ENCODE measurements at places on chromosomes 13 and 19.
A peak's percentile ranks its signal among the peaks of the same experiment; 100 is the strongest.

DNA sequence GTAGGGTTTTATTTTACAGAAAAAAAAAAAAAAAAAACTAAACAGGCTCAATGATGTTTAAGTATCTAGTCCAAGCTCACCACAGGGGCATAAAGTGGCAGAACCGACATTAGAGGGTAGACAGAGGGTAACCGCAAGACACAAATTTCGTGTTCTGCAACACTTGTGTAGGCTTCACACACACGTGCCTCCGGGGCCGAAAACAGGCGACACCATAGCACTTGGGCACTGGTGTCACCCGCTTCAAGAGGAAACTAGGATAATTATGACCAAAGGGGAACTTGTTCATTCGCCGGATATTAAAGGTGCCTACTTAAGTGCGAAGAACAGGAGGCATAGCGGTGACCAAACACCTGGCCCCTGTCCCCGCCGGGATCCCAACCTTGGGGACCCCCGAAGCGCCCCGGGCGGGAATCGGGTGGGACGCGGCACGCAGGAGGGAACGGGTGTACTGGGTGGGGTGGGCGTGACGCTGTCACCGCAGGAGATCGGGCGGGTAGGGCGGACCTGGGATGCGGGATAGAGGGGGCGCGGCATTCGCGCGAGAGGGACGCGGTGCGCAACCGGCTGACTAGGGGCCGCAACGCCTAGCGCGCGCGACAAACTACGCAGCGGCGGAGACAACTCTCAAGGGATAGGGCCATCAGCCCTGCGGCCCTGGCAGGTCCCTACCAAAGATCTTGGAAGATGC, 558 bp downstream of the MZT1 start:
- peak; percentile 27 for DNase-seq

DNA sequence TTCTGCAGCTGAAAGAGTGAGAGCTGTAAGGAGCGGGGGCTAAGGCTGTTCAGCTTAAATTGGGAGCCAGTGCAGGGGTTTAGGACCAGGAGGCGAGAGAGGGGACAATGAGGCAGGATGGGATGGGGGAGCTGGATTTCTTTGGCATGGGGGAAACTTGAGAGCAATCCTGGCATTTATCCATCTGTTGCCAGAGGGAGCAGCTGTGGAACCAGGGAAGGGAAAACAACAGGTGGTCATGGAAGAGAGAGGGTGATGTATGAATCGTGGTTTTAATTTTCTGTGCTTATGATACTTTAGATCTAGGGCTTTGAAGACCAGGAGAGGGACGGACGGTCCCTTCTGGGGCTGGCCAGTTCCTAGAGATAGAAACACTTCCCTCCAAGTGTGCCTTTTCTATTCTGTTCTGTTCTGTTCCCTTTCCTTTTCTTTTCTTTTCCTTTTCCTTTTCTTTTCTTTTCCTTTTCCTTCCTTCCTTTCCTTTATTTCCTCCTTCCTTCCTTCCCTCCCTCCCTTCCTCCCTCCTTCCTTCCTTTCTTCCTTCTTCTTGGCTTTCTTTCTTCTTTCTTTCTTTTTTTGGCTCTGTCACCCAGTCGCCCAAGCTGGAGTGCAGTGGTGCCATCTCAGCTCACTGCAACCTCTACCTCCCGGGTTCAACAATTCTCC, 16.0 kb upstream of the CCL25 start:
- no peak for DNase-seq

DNA sequence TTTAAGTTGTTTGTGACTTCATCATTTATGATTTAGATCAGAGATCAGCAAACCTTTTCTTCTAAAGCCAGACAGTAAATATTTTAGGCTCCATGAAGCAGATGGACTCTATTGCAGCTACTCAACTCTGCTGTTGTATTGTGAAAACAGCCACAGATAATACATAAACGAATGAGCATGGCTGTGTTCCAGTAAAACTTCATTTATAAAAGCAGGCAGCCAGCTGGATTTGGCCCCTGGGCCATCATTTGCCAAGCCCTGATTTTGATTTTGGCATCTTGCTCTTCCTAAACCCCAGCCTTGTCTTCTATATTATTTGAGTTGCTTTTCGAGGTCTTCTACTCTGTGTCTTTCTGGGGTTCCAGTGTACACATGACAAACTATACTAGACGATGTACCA, 41.3 kb downstream of the RNASEH2B start:
- no peak for DNase-seq

DNA sequence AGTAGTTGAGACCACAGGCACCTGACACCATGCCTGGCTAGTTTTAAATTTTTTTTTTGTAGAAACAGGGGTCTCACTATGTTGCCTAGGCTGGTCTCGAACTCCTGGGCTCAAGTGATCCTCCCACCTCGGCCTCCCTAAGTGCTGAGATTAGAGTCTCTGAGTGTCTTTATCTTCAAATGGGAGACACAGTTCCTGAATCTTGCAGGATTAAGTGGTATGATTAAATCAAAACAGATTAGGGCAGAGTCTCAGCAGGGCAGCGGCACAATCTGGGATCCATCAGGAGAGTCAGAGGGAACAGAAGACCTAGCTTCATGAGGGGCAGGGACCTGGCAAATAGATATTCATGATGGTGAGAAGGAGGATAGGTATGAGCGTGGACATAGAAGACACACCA, 953 bp downstream of the RLN3 start:
- DNase-seq = no peak

DNA sequence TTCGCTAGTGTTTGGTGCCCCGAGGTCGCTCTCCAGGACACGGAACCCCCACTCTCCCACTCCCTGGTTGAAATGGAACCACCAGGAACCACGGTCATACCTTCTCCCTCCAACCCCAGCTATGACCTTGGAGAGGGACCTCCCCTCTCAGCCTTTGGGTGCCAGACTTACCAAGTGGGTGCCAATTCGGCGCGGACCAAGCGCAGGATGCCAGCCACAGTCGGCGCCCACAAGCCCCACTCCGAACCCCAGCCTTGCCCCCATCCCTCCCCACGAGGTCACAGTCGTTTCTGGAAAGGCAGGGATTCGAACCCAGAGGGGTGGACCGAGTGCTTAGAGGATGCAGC, 910 bp downstream of the PDE4C start:
- DNase-seq = no peak

DNA sequence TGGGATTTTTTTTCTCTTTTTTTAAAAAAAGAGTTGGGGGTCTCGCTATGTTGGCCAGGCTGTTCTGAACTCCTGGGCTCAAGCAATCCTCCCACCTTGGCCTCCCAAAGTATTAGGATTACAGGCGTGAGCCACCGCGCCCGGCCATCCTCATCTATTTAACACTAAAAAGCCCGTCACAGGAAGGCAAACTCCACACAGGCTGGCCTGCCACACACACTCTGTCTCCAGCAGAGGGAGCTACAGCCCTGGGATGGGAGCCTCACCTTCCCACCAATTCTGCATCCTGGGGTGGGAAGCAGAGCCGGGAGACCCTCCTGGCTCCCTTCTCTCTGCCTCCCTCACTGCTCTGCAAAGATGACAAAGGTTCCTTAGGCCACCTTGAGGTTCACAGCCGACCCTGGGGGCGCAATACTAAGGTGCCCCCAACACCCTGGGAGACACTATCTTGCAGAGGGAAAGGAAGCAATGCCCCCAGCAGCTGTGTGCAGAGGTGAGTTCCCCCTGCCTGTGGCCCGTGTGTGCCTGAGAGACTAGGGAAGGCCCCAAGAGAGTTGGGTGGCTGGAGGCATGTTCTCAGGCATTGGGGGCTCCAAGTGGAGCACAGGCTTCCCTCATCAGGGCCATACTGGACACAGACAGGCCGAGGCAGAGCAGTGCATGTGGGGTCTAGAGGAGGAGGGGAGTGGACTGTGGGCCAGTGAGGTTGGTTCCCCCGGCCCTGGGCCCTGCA, 27.4 kb upstream of the TIMM44 start:
- no peak for DNase-seq

DNA sequence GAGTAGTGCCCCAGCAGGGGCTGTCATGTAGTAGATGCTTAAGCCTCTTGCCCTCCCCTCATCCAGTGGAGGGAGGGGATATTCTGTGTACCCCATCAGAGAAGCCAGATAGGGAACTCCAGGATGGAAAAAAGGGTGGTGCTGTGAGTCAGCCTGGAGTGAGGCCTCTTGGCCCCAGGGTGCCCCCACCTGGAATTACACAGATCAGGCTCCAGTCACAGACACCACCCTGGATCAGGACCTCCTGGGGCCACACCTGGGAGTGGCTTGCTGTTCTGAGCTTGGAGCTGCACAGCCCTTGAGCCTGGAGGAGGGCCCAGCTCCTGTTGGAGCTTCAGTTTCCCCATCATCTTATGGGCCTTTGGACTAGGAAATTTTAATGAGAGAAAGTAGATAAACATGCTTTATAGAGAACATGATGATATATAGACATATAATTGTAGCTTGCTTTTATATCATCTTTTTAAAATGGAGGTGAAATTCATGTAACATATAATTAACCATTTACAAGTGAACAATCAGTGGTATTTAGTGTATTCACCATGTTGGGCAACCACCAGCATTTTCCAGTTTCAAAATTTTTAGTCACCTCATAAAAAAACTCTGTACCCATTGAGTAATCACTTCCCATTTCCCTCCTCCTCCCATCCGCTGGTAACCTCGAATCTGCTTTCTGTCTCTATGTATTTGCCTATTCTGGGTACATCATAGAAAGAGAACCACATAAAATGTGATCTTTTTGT, 24.6 kb downstream of the CYP4F22 start:
- DNase-seq = no peak

DNA sequence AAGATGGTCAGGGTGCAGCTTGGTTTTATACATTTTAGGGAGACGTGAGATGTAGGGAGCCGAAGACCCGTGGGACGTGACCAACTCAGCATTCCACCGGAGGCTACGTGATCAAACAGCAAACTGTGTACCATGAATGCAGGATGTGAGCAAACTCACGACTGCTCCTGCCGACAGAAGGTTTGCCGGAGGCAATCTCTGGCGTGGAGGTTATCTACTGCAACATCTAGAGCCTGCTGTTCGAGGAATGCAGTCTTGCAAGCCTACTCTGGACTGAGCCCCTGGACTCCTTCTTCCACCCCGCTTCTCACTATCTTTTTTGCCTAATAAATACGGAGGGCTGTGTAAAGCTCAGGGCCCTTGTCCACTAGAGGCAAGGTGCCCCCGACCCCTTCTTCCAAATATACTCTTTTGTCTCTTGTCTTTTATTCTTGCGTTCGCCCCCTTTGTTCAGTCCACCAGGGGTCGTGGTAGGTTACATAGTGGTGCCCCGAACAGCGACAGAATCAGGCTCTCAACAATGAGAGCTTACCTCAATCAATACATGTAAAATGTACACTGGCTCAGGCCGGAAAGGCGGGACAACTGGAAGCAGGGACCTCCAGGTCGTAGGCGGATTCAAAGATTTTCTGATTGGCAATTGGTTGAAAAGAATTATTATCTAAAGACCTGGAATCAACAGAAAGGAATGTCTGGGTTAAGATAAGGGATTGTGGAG, 8.9 kb upstream of the OR1I1 start:
- no peak for DNase-seq

- DNase-seq = no peak
Observed at GRCh38 chr13:109403012-109403421, 383.4 kb downstream of the IRS2 start.

DNA sequence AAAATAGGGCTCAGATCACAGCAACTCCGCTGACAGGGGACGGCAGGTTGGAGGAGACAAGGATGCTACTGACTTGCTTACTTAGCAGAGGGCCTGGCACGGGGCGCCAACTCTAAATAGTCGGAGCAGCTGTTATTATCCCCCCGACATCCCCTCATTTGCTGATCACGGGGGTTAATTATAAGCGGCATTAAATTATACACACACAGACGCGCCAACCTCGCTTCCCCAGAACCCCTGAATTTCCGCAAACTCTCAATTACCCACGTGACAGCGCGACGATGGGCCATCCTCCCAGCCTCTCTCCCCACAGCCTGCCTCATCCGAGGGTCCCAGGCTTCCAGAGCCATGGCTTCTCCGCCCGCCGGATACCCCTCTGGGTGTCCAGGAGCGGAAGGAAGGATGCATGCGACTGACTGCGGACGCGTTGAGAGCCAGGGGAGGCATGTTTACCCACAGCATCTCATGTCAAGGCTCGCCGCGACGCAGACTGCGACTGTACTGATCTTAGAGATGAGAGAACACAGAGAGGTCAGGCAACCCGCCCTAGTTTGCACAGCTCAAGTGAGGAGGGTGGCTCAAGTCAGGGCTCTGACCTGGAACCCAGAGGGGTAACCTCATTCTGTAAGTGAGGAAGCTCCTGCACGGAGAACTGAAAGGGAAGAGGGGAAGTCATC, 5.7 kb downstream of the PTPRS start:
- no peak for DNase-seq

GRCh38 chr19:18232540-18233223, 6.4 kb upstream of the PDE4C start:
- no peak for DNase-seq

All from stimulated activated CD8-positive, alpha-beta memory T cell treated with anti-CD3 and anti-CD28 coated beads, Interleukin-2, amount 100 ng/mL, for 48 hours (primary cell).